A375 (cell line): ENCODE measurements at places on chromosomes 4 and X. TPM values are rescaled to one million over a fixed set of nuclear protein-coding genes. Genes with fewer than 3 reads are reported as not detected.

The MAML3 gene
- 9.2 and 9.6 TPM in 2 replicates for total RNA-seq

The XK gene
- total RNA-seq: 0.08 and 0.13 TPM in 2 replicates

The CXCL11 gene
- total RNA-seq: not detected in 2 replicates

The STK26 gene
- 9.9 and 14.4 TPM in 2 replicates for total RNA-seq

The MAGEE2 gene
- total RNA-seq: not detected in 2 replicates

The GLUD2 gene
- 2.2 TPM in 2 replicates for total RNA-seq

The RHOXF2B gene
- not detected in 2 replicates for total RNA-seq

The ARHGEF6 gene
- total RNA-seq: 5.7 and 6.8 TPM in 2 replicates

The ADH1A gene
- total RNA-seq: not detected in 2 replicates

The PABPC1L2A gene
- total RNA-seq: not detected in 2 replicates

The RTL5 gene
- 0.23 and 0.27 TPM in 2 replicates for total RNA-seq

The GPC4 gene
- 0.16 and 0.30 TPM in 2 replicates for total RNA-seq

The TXK gene
- 1.5 and 3.8 TPM in 2 replicates for total RNA-seq

The RTL9 gene
- total RNA-seq: 0.11 and 0.23 TPM in 2 replicates

The GATB gene
- total RNA-seq: 16.5 and 19.4 TPM in 2 replicates

The SPINK2 gene
- total RNA-seq: 3.1 TPM in 1 of 2 replicates, not detected in the other

The PABPC1L2B gene
- total RNA-seq: 0.19 TPM in 1 of 2 replicates, not detected in the other

The SSX4B gene
- 0.53 and 1.0 TPM in 2 replicates for total RNA-seq

The SEC24B gene
- total RNA-seq: 6.1 and 7.5 TPM in 2 replicates

The BRS3 gene
- not detected in 2 replicates for total RNA-seq

The NAT8L gene
- total RNA-seq: 5.0 and 6.1 TPM in 2 replicates

The BGN gene
- 7.6 and 7.9 TPM in 2 replicates for total RNA-seq

The CAPN6 gene
- total RNA-seq: not detected in 2 replicates

The ATP8A1 gene
- 1.8 and 4.2 TPM in 2 replicates for total RNA-seq

The DIPK2B gene
- not detected in 2 replicates for total RNA-seq

The WDFY3 gene
- 21.6 and 22.4 TPM in 2 replicates for total RNA-seq

The PLXNB3 gene
- total RNA-seq: 33.5 and 40.3 TPM in 2 replicates

The MAGIX gene
- total RNA-seq: 3.5 and 6.1 TPM in 2 replicates

The BCORL1 gene
- 1.4 and 1.8 TPM in 2 replicates for total RNA-seq

The PDCL2 gene
- 3.0 and 3.1 TPM in 2 replicates for total RNA-seq

The PLK4 gene
- 40.0 and 45.1 TPM in 2 replicates for total RNA-seq

The APELA gene
- not detected in 2 replicates for total RNA-seq

The SYN1 gene
- 0.13 and 0.15 TPM in 2 replicates for total RNA-seq

The MAGEB10 gene
- total RNA-seq: not detected in 2 replicates
